B cell (primary cell): ENCODE measurements at places on chromosomes 11 and 22.

DNA sequence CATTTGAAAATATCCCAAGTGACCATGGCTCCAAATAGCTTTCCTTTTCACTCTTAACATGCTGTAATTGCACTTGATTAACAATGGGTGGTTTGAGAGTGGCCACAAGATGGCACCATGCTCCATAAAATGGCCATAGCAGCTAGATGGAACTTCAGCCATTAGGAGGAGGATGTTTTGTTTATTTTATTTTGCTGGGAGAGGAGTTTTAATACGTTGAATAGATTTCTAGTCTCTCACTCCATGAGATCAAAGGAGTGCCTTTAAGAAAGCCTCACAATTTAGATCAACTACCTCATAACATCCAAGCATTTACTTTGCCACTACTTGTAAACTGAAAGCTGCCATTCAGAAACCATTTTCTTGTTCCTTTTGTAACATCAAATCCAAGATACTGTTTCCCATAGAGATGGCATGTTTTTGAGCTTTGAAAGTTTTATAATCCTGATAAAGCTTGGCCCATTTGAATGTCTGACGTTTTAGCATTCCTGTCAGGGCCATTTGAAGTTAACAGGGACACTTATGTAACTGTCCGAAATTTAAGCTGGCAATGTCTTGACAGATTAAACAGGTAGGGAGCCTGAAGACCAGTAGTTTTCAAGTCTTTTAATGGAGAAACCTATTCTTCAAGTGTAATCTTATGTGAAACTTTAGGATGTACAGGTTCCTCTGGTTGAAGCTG lies 4.7 kb downstream of the FEN1 start:
- H3K36me3 ChIP-seq: peaks cover 6% of the 10 kb centered on the region
- H3K27ac ChIP-seq: no peak overlapping the region
- peaks cover 12% of the 10 kb centered on the region for H3K4me1 ChIP-seq
- no peaks in the 10 kb centered on the region for H3K27me3 ChIP-seq

DNA sequence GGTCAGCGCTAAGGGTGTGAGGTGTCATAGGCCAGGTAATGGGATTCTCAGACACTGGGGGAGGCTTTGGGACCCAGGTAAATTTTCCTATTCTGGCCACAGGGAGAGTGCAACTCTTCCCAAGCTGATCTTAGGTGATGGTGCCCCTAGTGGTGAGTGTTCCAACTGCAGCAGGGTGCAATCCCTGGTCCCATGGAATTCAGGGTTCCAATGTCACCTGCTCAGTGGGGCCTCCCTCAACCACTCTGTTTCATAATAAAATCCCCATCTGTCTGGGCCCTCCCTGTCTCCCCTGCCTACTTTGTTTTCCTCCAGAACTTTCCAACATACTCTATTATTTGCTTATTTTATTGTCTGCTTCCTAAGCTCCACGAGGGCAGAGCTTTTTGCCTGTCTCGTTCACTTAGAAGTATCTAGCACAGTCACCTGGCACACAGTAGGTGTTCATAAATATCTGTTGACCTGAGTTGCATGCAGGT lies 2.9 kb upstream of the SGSM1 start:
- no peak overlapping the region for H3K4me3 ChIP-seq
- no peak overlapping the region for H3K27ac ChIP-seq
- H3K36me3 ChIP-seq: no peaks in the 10 kb centered on the region
- DNase-seq: peak; percentile 63

DNA sequence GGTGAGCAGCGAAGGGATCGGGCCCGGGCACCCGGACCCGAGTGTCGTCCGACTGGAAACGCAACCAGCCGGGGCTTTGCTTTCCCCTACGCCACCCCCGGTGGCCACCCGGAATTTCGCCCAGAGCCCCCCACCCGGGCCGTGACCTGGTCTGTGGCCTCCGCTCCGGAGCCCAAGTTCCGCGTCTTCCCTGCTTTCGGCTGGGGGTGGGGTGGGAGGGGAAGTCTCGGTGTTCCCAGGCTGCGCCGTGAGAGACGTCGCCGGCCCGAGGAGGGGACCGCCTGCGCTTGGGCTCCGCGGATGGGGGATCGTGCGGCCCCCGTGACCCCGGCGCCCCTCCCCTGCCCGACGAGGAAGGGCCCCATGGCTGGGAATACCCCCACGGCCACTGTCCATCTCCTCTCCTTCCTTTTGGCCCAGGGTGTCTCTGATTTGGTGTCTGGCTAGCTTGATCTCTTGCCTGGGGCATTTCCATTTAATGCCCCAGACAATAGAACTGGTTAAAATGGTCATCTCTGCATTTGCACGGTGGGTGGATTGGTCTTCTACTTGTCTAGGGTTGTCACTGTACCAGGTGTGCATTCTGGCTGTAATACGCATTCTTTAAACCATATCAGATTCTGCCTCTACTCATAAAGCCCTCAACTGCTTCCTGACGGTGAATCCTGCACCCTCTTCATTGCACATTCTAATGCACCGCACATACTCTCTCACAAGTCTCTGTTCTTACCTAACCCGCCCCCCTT lies 789 bp downstream of the SIK2 start:
- H3K27ac ChIP-seq: peak overlapping the region; percentile 84
- peak overlapping the region; percentile 96 for H3K4me3 ChIP-seq
- H3K36me3 ChIP-seq: no peaks in the 10 kb centered on the region

DNA sequence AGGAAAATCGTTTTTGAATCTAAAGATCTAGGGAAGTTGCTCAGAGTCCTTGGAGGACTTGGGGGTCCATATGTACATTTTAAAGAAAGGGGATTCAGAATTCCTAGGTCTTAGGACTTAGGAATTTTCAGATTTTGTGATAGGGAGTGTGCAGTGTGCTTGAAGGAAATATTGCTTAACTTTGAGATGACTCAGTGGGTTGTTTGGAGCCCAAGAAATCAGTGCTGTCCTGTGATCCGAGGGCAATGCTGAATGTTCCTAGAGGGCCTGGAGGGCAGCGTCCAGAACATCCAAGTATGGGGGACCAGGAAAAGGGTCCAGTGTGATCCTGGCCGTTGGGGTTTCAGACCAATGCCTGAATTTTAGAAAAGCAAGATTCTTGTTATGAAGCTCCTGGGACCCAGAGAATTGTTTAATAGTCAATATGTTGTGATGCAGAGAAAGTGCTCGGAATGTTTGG lies 3.1 kb upstream of the IGF2 start:
- no peak for DNase-seq
- H3K36me3 ChIP-seq: no peaks in the 10 kb centered on the region
- H3K4me1 ChIP-seq: peaks cover 35% of the 10 kb centered on the region
- H3K27me3 ChIP-seq: no peaks in the 10 kb centered on the region
- H3K27ac ChIP-seq: no peak overlapping the region
- H3K4me3 ChIP-seq: no peak overlapping the region

GRCh38 chr11:35003658-35004057 lies 87.2 kb downstream of the PDHX start:
- no peaks in the 10 kb centered on the region for H3K27me3 ChIP-seq
- H3K36me3 ChIP-seq: no peaks in the 10 kb centered on the region
- DNase-seq: no peak
- H3K27ac ChIP-seq: no peak overlapping the region
- H3K4me1 ChIP-seq: peaks cover 14% of the 10 kb centered on the region
- H3K4me3 ChIP-seq: no peak overlapping the region
